ENCODE measurements at places on chromosomes 13 and 19. TPM values are rescaled to one million over a fixed set of nuclear protein-coding genes. Genes with fewer than 3 reads are reported as not detected.

Gene KLF1
- total RNA-seq, result not detected

Gene PDE4A
- 10.0 TPM for total RNA-seq

Gene TMEM145
- not detected for total RNA-seq

Gene TEX29
- total RNA-seq, result not detected

Gene NKPD1
- total RNA-seq, result not detected

Gene EDDM13
- total RNA-seq, result 0.65 TPM

Gene PDS5B
- 41.0 TPM for total RNA-seq

Gene SIGLEC14
- 0.58 TPM for total RNA-seq

Gene OR7D2
- not detected for total RNA-seq

Gene URAD
- total RNA-seq, result not detected

GRCh38 chr19:4045597-4046361 lies 20.9 kb downstream of the ZBTB7A start:
- no peak for DNase-seq
- H3K27me3 ChIP-seq, result no peaks in the 10 kb centered on the region
- no peak overlapping the region for H3K4me3 ChIP-seq
- no peaks in the 10 kb centered on the region for H3K4me1 ChIP-seq

GRCh38 chr19:399370-399769 lies 9.6 kb downstream of the C2CD4C start:
- DNase-seq, result no peak
- H3K4me1 ChIP-seq, result no peaks in the 10 kb centered on the region
- H3K36me3 ChIP-seq, result no peaks in the 10 kb centered on the region
- no peak overlapping the region for H3K4me3 ChIP-seq
- no peaks in the 10 kb centered on the region for H3K27me3 ChIP-seq

- no peaks in the 10 kb centered on the region for H3K4me1 ChIP-seq
- H3K36me3 ChIP-seq, result no peaks in the 10 kb centered on the region
- H3K4me3 ChIP-seq, result no peak within 1 kb of the TSS
- peaks cover 18% of the 10 kb centered on the region for H3K27me3 ChIP-seq
These were observed at the start of gene LRRC4B for GRCh38 chr19:50567882-50568727. LRRC4B (minus strand) TSS chr19:50568435; CDS start chr19:50548838, 19,597 bp downstream.

DNA sequence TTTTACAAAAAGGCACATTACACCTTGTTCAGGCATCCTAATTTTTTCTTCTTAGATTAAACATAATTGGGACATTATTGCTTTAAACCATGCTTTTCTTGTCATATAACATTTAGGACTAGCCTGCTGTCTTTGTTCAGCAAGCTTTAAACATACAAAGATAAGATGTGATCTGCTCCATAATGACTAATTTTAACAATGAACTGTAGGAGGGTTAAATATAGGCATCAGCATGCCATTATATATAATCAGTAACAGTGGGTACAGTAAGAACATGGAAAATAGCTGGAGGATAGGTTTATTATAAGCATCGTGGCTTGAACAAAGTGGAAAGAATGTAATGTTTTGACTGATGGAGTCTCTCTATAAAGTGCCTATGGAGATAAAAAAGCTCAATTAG lies 661.7 kb downstream of the SLITRK6 start:
- DNase-seq, result no peak
- no peak overlapping the region for H3K27ac ChIP-seq
- no peaks in the 10 kb centered on the region for H3K36me3 ChIP-seq

GRCh38 chr19:46299004-46299509 lies 2.2 kb downstream of the HIF3A start:
- H3K4me3 ChIP-seq, result no peak overlapping the region
- H3K4me1 ChIP-seq, result peaks cover 38% of the 10 kb centered on the region
- peak overlapping the region; percentile 25 for H3K27ac ChIP-seq
- peak; percentile 95 for DNase-seq
- H3K36me3 ChIP-seq, result no peaks in the 10 kb centered on the region

DNA sequence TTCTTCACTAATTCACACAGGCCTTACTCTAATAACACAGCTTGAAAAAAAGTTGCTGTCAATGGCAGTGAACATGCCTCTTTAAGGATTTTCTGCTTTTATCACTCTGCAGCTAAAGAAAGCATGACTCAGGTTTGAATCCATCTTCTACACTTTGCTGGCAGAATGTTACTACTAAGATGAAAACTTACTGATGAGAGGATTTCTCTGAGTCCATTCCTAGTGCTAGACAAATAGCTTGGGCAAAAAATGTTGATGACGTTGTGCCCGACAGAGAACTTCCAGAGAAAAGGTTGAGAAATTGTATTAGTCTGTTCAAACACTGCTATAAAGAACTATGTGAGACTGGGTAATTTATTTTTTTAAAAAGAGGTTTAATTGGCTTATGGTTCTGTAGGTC lies 572.0 kb downstream of the IRS2 start:
- H3K4me1 ChIP-seq, result no peaks in the 10 kb centered on the region
- H3K27me3 ChIP-seq, result no peaks in the 10 kb centered on the region
- no peak overlapping the region for H3K4me3 ChIP-seq
- no peak for DNase-seq
- H3K36me3 ChIP-seq, result no peaks in the 10 kb centered on the region

DNA sequence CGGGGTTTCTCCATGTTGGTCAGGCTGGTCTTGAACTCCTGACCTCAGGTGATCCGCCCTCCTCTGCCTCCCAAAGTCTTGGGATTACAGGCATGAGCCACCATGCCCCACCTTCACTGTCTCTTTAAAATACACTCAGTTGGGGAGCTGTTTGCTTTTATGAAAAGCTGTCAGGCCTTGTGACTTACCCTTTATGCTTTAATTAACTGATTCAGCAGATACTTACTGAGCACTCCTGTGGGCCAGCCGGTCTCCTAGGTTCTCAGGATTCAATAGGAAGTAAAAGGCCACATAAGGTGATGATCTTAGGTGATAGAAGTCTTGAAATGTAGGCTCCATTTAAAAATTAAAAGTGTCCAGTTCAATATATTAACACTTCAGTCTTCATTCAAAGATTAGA lies 7.5 kb downstream of the UBAC2 start:
- peaks cover 4% of the 10 kb centered on the region for H3K36me3 ChIP-seq
- no peak overlapping the region for H3K4me3 ChIP-seq
- H3K4me1 ChIP-seq, result no peaks in the 10 kb centered on the region
- no peak for DNase-seq
- no peak overlapping the region for H3K27ac ChIP-seq

- peaks cover 8% of the 10 kb centered on the region for H3K4me1 ChIP-seq
- no peaks in the 10 kb centered on the region for H3K27me3 ChIP-seq
- peak within 1 kb of the TSS; percentile 52 for H3K4me3 ChIP-seq
- peak within 1 kb of the TSS; percentile 2 for H3K27ac ChIP-seq
These were observed at the start of gene VWA8 for GRCh38 chr13:41960637-41961465. VWA8 (minus strand) TSS chr13:41961109; CDS start chr13:41961015, 94 bp downstream.

DNA sequence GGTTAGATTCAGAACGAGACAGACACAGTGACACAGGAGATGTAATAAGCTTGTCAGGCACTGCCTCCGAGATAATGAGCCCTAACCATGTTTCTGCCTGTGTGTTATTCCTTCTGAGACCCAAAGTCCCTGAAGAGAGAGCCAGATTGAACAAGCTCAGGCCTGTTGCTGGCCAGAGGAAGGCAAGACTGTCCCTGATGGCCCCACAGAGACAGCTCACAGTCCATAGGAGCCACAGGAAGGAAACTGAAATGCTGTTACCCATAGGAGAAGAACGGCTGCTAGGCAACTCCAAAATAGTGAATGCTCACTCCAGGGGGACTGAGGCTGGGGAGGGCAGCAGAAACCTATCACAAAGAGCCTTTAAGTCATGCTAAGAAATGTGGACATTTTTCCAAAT lies 31.8 kb upstream of the RFXAP start:
- no peak overlapping the region for H3K4me3 ChIP-seq
- H3K27me3 ChIP-seq, result peaks cover 3% of the 10 kb centered on the region
- H3K27ac ChIP-seq, result no peak overlapping the region

- H3K4me1 ChIP-seq, result peaks cover 10% of the 10 kb centered on the region
- no peak overlapping the region for H3K27ac ChIP-seq
- H3K36me3 ChIP-seq, result no peaks in the 10 kb centered on the region
- H3K27me3 ChIP-seq, result peaks cover 16% of the 10 kb centered on the region
- no peak overlapping the region for H3K4me3 ChIP-seq
These were observed 13.3 kb downstream of the TNFRSF19 start for GRCh38 chr13:23583491-23583890.

GRCh38 chr19:27722625-27723024 lies 1490.3 kb downstream of the UQCRFS1 start:
- H3K4me3 ChIP-seq, result no peak overlapping the region
- no peak for DNase-seq
- no peak overlapping the region for H3K27ac ChIP-seq
- no peaks in the 10 kb centered on the region for H3K36me3 ChIP-seq
- H3K4me1 ChIP-seq, result no peaks in the 10 kb centered on the region

DNA sequence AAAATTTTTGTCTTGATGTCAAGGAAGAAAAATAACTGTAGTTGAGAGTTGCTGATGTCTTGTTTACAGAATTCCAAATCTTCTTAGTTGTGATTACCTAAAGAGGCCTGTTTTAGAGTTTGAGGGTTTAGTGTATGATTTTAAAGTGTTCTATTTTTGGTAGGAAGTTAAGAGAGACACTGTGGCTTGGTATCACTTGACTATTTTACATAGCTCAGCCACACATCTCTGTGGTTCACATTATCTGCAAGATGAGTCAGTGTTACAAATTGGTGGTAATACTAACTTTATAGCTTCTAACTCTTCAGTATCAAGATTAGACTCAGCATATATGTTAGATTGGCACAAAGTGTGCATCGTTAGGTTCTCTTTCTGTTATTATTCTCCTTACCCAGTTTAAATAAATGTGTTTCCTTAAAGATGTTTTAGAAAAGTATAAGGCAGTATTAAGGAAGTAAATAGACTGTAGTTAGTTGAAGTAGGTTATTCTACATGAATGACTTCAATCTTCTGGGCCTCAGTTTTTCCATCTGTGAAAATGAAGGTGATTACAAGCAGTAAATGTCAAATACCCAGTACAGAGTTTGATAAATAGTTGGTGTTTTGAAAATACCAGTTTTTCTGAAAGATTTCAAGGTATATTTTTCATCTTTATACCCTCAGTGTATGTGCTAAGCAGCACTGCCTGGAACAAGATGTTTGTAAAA lies 33.4 kb downstream of the COG6 start:
- H3K4me1 ChIP-seq, result no peaks in the 10 kb centered on the region
- no peak for DNase-seq
- peaks cover 1% of the 10 kb centered on the region for H3K36me3 ChIP-seq
- no peak overlapping the region for H3K4me3 ChIP-seq
- H3K27me3 ChIP-seq, result no peaks in the 10 kb centered on the region

DNA sequence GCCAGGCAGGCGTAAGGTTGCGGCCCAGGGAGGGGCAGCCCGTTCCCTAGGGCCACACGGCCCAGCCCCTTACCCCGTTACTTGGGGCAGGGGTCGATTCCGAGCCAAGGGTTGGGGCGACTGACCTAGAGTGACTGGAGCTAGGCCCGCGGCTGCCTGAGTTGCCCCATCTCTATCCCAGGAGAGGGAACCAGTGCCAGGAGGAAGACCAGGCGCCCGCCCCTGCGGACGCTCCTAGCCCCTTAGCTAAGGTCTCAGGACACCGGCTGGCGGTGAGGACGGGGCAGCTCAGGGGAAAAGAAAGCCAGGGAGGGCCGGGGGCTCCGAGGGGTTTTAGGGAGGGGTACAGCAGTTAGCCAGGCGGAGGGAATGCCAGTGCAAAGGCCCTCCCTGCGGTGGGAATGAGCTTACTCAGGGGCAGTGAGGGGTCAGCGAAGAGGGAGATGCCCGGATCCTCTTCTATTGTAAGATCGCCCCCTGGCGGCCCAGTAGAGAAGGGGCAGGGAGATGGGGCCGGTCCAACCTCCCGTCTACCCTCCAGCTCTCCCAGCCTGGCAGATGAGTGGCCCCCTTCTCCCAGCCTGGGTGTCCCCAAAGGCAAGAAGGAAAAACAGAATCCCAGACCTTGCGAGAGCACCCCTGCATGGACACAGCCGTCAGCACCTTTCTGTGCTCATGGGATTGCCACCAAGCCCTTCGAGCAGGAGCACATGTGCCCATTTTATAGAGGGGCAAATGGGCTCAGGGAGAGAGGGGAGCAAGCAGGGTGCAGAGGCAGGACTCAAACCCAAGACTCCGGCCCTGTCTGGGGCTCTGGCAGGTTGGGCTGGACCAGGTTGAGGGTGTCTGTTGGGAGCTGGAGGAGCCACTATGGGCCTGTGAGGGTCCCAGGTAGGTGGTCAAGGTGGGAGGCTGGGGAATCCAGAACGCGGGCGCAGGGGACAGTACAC lies 16.3 kb downstream of the CILP2 start:
- H3K4me1 ChIP-seq, result no peaks in the 10 kb centered on the region
- no peak for DNase-seq
- no peaks in the 10 kb centered on the region for H3K27me3 ChIP-seq
- H3K36me3 ChIP-seq, result no peaks in the 10 kb centered on the region
- H3K27ac ChIP-seq, result no peak overlapping the region

DNA sequence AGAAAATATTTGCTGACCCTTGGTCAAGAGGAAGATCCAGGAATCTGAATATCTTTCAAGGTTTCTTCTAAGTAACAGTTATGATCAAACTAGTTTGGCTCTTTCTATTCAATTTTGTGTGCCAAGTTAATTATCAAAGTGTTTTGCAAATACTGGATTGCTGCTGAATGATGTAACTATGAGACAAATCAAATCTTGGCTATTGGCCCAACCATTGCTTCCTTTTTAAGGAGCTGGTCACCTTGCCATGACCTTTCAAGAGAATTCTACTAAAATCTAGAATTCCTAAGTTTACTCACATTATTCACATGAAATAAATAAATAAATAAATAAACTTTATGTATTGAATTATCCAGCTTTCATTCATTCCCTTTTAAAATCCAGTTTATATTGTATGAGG lies 371.8 kb downstream of the SLITRK6 start:
- no peak overlapping the region for H3K27ac ChIP-seq
- H3K27me3 ChIP-seq, result no peaks in the 10 kb centered on the region
- H3K36me3 ChIP-seq, result no peaks in the 10 kb centered on the region
- DNase-seq, result no peak
- no peak overlapping the region for H3K4me3 ChIP-seq

- no peaks in the 10 kb centered on the region for H3K4me1 ChIP-seq
- no peak overlapping the region for H3K27ac ChIP-seq
- no peaks in the 10 kb centered on the region for H3K36me3 ChIP-seq
These were observed 3.9 kb upstream of the CD209 start for GRCh38 chr19:7751157-7751783.

- no peaks in the 10 kb centered on the region for H3K27me3 ChIP-seq
- peak; percentile 57 for DNase-seq
- H3K4me3 ChIP-seq, result no peak overlapping the region
- H3K4me1 ChIP-seq, result peaks cover 24% of the 10 kb centered on the region
- peak overlapping the region; percentile 62 for H3K27ac ChIP-seq
These were observed 6.2 kb downstream of the TMTC4 start for GRCh38 chr13:100668408-100668807.

DNA sequence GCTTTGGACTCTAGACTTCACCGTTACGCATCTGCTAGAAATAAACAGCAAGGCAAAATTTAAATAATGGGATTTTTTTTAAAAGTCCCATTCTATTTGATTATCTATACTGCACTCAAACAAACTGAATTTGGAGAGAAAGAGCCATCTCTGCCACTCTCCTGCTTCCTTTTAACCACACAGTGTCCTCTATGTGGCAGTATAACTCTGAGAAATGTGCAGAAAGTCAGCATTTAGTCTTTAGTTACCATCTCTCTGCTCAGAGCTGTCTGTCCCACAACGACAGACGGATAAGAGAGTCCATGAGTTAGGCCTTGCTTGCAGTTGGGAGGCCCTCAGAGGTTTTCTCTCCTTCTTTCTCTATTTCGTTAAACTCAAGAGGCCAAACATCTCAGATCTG lies 21.2 kb downstream of the CCNA1 start:
- DNase-seq, result peak; percentile 49
- no peaks in the 10 kb centered on the region for H3K36me3 ChIP-seq
- H3K4me1 ChIP-seq, result no peaks in the 10 kb centered on the region

- H3K27ac ChIP-seq, result no peak overlapping the region
- H3K4me1 ChIP-seq, result no peaks in the 10 kb centered on the region
- DNase-seq, result no peak
- no peaks in the 10 kb centered on the region for H3K27me3 ChIP-seq
- H3K4me3 ChIP-seq, result no peak overlapping the region
These were observed 24.7 kb downstream of the SUCLA2 start for GRCh38 chr13:47976325-47976724.

Measured in endothelial cell of umbilical vein (primary cell).